ENCODE measurements at places on chromosomes 16 and 17.
A peak's percentile ranks its signal among the peaks of the same experiment; 100 is the strongest.

DNA sequence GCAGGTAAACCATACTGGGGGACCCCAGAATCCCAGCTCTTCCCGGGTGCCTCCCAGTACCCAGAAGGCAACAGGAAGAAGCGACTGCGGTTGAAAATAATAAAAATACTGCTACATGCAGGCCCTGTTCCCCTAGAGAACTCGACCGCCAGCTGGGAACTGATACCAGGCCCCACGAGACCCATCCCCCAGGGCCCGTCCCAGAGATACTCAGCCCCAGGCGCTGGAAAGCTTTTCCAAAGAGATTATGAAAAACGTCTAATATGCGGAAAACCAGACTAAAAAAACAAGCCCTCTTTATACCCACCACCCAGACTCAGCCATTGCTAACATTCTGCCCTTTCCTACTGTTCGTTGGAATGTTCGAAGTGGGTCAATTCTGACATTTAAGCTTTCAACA lies 12.9 kb upstream of the MEAK7 start:
- no peak for DNase-seq

DNA sequence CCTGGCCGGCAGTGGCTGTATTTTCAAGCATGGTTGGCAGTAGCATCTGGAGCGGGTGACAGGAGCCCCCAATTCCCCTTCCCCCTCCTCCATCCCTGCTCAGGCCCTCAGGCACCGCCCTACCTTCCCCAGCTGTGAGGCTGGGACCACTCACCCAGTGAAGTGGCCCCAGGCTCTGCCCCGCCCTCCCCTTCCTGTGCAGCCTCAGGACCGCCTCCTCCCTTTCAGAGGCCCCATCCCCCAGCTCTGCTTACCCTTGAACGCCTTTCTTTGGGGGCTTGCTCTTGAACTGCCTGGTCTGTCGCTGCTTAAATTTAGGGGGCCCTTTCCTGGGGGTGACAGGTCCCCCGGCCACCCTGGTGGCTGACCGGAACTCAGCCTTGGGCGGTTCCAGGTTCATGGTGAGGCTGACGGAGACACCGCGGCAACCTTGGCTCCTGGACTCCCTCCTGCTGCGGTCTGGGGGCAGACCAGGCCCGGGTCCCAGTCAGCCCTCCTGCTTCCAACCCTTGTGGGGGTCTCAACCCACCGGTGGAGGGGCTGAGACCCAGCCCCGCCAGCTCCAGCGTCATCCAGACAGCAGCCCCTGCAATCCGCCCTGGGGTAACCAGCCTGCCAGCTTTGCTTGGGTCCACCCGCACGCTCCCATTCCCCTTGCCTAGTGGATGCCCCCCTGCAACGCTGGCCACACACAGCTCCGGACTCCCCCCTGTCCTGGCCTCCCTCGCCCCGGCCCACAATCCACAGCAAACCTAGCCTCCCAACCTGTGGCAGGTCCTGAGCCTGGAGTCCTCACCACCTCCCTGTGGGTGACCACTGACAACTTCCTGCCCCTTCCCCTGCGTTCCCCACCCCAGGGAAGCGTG lies 3.2 kb downstream of the PDE6G start:
- peak; percentile 89 for DNase-seq

- no peak for DNase-seq
Observed at GRCh38 chr16:53904533-53904932, 200.6 kb downstream of the FTO start.

GRCh38 chr16:70737377-70738082 lies 51.7 kb upstream of the MTSS2 start:
- no peak for DNase-seq

DNA sequence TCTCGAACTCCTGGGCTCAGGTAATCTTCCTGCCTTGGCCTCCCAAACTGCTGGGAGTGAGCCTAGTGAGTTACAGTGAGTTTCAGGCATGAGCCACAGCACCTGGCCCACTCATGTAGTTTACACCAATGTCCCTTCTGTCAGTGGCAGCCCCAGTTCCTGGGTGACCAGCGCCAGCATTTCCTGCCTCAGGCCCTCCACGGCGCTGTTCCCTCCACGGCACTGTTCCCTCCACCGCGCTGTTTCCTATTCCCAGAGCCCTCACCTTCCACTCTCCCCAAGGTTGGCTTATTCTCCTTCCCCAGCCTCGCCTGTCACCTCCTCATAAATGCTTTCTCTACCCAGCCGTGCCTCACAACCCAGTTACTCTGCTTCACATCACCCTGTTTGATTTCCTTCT lies 32.6 kb downstream of the ITGAE start:
- no peak for DNase-seq

- no peak for DNase-seq
Observed at GRCh38 chr16:83727018-83727417, 80.8 kb upstream of the HSBP1 start.

GRCh38 chr16:79480056-79480455 lies 120.5 kb downstream of the MAF start:
- DNase-seq, result no peak

- DNase-seq, result peak; percentile 77
Observed at GRCh38 chr17:27949304-27949703, 56.1 kb upstream of the LYRM9 start.

GRCh38 chr17:3582915-3583314 lies 25.3 kb upstream of the TRPV3 start:
- no peak for DNase-seq

GRCh38 chr16:87037012-87037411 lies 280.2 kb downstream of the C16orf95 start:
- DNase-seq, result no peak

DNA sequence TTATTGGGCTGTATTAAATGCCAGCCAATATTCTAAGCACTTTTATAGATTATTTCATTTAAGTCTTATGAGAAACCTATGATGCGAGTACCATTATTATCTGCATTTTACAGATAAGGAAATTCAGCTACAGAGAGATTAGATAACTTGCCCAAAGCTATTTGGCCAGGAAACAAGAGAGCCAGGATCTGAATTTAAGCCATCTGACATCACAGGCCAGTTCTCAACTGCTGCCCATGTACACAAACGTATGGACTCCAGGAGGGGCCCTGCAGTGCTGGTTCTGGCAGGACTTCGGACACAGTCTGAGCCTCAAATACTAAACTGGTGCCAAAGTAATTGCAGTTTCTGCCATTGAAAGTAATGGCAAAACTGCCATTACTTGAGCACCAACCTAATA lies 40.2 kb downstream of the CPPED1 start:
- DNase-seq, result no peak

- DNase-seq, result no peak
Observed at GRCh38 chr17:44414394-44415155, 25.1 kb upstream of the ITGA2B start.

DNA sequence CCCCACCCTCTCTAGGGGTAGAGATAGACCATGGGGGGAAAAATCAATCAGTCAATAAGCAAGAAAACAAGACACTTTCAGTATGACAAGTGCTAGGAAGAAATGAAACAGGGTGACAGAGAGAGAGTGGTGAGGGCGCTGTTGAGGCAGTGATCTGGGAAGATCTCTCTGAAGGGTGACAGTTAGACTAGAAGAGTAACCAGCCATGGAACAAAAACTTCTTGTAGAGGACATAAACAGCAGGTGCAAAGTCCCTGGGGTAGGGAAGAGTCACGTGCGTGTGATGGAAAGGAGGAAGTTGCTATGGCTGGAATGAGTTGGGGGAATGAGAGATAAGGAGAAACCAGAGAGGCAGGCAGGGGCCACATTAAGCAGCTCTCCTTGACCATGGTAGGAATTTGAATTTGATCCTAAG lies 16.8 kb upstream of the EMP2 start:
- DNase-seq, result no peak

GRCh38 chr16:1293921-1294656 lies 15.3 kb upstream of the UBE2I start:
- DNase-seq, result no peak

GRCh38 chr16:47045023-47045422 lies 71.5 kb upstream of the DNAJA2 start:
- no peak for DNase-seq

GRCh38 chr16:66256919-66257318 lies 109.6 kb upstream of the CDH5 start:
- DNase-seq, result peak; percentile 38

GRCh38 chr17:28499364-28499664 lies 6.8 kb upstream of the FOXN1 start:
- no peak for DNase-seq

- peak; percentile 36 for DNase-seq
Observed at GRCh38 chr16:54403580-54403979, 117.0 kb upstream of the IRX3 start.

GRCh38 chr16:56013962-56014552 lies 138.9 kb upstream of the CES5A start:
- DNase-seq, result peak; percentile 96

GRCh38 chr16:1178295-1178910 lies 25.5 kb downstream of the CACNA1H start:
- no peak for DNase-seq

- DNase-seq, result no peak
Observed at GRCh38 chr17:59547131-59547915, 18.1 kb upstream of the DHX40 start.

- DNase-seq, result no peak
Observed at GRCh38 chr16:7422036-7422888, 89.6 kb downstream of the RBFOX1 start.

GRCh38 chr17:27807567-27808470 lies 7.5 kb upstream of the NOS2 start:
- DNase-seq, result peak; percentile 52

- DNase-seq, result peak; percentile 51
Observed at GRCh38 chr16:60225541-60225940, 1491.4 kb upstream of the GOT2 start.

GRCh38 chr17:64739316-64740058 lies 77.4 kb upstream of the SMURF2 start:
- peak; percentile 68 for DNase-seq

DNA sequence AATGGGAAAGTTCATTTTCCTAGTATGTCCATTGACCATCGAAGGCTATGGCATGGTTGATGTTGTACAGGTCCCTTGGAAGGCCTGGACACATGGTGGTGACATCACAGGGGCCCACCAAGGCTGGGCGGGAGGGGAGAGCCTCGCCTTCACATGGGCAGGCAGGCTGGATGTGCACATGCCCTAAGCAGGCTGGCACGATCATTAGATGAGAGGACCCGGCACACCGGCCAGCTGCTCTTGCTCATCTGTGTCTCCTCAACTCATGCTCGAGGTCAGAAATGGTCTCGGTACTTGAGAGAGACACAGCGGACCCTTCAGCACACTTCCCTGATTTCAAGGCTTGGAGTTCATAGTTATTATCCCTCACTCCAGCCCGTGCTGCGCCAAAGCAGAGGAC lies 416.9 kb upstream of the ZFHX3 start:
- no peak for DNase-seq

DNA sequence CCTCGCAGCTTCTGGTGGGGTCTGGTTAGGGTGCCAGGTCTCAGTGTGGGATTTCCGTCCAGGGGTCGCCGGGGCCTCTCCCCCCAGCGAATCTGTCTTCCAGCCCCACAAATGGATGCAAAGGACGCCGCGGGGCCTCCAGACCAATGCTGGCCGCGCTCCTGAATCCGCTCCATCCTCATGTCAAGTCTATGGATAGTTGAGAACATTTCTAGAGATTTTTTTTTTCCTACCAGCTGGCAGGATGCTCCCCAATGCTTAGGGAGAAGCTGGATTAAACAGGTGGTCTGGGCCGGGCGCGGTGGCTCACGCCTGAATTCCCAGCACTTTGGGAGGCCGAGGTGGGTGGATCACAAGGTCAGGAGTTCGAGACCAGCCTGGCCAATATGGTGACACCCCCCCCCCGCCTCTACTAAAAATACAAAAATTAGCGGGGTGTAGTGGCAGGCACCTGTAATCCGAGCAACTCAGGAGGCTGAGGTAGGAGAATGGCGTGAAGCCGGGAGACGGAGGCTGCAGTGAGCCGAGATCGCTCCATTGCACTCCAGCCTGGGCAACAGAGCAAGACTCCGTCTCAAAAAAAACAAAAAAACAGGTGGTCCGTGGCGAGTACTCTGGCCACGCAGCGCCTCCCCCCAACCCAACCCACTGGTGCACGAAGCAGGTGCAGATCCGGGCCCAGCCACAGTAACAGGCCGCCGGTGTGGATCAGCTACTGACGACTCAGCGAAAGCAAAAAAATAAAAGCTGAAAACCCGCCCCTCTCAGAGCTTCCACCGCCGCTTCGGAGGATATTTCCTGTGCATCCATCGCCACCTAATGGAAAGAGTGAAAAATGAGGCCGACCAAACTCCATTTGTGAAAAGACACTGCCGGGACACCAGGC lies 1.1 kb upstream of the NXN start:
- peak; percentile 94 for DNase-seq

DNA sequence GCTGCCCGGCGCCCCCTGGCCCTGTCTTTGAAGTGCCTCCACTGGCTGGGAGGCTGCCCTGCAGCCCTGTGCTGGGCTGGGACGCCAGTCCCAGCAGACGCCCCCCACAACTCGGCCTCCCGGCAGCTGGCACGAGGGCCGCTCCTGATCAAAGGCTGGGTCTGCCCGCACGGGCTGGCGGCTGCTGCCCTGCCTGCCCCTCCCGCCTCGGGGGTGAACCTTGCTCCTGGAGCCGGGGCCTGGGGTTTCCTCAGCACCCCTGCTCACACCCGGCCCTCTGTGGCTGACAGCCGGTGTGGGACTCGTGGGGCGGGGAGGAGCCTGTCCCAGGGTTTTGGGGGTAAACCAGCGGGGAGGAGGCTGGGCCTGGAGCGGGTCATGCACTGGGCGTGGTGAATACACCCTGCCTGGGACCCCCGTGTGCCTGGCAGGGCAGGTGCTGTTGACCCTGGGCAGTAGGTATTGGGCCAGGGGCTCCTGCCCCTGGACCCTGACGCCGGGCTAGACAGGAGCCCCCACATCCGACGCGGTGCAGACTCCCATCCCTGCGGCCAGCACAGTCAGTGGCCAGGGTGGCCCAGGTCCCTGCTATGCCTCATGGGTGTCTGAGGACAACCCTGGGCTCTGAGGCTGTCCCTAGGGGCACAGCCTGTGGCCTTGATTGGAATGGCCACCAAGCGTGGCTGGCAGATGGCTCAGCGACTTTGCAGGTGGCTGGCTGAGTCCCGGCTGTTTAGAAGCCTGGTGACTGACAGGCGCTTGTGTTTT lies 21.7 kb downstream of the CENPX start:
- no peak for DNase-seq

GRCh38 chr16:73064212-73064993 lies 16.5 kb upstream of the ZFHX3 start:
- peak; percentile 80 for DNase-seq

GRCh38 chr17:39225308-39225958 lies at the start of gene STAC2:
Gene STAC2, minus strand, starts transcription at chr17:39225945. Its CDS starts 443 bp downstream, at chr17:39225502.
- no peak for DNase-seq

- DNase-seq, result no peak
Observed at GRCh38 chr16:85338989-85339685, 226.9 kb upstream of the CIBAR2 start.

- DNase-seq, result peak; percentile 83
Observed at GRCh38 chr16:31471875-31472708, at the start of gene TGFB1I1. Gene TGFB1I1, plus strand, starts transcription at chr16:31472152. Its CDS starts 37 bp downstream, at chr16:31472189.
